ENCODE measurements at places on chromosomes 6 and 20. TPM values are rescaled to one million over a fixed set of nuclear protein-coding genes. Genes with fewer than 3 reads are reported as not detected.

SLA2 gene
- not detected for total RNA-seq

FHL5 gene
- not detected for total RNA-seq

CD83 gene
- total RNA-seq: 1.2 TPM

SASH1 gene
- 27.9 TPM for total RNA-seq

LRRC73 gene
- 0.30 TPM for total RNA-seq

ZBP1 gene
- not detected for total RNA-seq

EGFL8 gene
- total RNA-seq: 1.4 TPM

ADGRG6 gene
- 29.9 TPM for total RNA-seq

FOXP4 gene
- total RNA-seq: 7.2 TPM

DXO gene
- total RNA-seq: 11.0 TPM

All from smooth muscle cell of the umbilical artery (primary cell).